ENCODE measurements at places on chromosomes 7 and 10.
A peak's percentile ranks its signal among the peaks of the same experiment; 100 is the strongest.

DNA sequence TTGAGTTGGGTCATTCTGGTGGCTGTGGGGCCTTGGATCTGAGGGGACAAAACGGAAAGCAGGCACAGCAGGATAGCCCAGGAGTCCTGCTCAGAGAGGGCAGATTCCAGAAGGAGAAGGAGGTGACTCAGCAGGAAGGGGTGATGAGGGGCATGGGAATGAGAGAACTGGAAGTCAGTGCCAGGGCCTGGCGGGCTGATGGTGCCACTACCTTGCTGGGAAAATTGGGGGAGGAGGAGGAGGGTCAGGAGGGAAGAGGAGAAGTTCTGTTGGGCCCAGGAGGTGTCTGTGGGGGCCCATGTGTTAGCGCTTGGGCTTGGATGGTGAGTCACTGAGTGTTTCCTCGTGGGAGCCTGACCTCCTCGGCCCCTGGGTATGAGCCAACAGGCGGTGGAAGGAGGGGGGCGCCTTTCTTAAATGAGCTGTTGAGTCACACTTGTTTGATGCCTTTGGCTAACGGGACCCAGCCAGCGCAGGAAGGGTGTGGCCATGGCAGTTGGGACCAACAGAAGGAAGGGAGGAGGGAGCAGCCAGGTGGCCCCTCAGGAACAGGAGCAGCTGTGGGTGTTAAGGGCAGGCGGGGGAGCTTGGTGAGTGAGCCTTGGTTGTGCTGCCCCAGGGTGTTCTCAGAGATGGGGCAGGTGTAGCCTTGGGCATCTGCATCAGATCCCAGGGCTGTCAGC lies 130.0 kb upstream of the BTBD16 start:
- no peak for DNase-seq

DNA sequence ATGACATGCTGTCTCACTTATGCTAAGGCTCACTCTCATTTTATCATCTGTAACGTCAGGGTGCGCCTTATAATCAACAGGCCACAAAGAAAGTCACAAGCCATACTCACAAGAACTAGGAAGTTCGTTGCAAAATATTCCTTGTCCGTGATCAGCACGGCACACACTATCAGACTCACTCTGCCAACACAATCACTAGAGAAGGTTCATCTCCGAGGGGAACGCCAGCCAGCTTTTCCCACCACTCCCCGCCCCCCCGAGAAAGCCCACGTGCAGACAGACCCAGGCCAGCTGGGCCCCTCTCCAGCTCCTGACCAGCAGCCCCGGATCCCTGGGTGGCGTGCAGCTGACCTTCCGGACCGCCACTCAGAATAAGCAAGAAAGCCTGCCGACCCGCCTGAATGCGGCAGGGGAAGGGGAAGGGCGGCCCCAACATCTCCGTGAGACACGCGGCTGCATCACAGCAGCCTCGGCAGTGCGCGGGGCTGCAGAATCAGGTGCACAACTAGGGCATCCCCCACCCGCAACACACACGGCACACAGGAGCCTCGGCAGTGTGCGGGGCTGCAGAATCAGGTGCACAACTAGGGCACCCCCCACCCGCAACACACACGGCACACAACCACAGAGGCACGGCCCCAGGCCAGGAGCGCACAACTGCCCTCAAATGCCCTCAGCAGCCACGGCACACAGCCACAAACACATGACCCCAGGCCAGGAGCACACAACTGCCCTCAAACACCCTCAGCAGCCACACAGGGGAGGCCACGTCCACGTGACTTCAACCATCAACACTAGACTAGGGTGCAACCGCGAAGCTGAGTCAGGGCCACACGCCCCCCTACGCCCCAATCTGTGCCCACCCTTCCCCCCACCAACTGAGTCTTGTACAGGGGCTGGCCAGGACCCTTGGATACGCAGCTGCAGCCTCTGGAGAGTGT lies 2.5 kb upstream of the GPR146 start:
- no peak for DNase-seq

- no peak for DNase-seq
These were observed 183.7 kb downstream of the RPS24 start for GRCh38 chr10:78217336-78217735.

DNA sequence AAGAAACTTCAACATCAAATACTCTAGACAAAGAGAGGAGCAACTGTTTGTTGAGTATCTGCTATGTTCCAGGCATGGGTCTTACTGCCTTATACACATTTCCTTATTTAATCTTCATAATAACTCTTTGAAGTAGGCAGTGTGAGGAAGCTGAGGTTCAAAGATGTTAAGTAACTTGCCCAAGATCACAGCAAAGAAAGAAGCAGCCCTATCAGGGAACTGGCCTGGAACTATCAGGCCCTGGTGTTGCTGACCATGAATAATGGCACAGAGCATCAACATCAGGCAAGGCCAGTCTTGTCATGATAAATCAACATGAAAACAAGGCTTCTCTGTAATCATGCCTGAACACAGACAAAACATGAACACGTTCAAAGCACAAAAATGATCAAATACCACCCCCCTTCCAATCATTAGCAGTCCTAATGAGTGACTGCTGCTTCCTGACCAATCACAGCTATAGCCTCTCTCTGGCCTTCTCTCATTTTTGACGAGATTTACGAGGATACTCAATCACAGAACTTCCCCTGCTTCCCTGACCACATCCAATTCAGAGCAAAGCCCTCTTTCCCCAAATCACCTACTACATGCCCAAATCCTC lies 2.3 kb downstream of the GSDME start:
- no peak for DNase-seq

DNA sequence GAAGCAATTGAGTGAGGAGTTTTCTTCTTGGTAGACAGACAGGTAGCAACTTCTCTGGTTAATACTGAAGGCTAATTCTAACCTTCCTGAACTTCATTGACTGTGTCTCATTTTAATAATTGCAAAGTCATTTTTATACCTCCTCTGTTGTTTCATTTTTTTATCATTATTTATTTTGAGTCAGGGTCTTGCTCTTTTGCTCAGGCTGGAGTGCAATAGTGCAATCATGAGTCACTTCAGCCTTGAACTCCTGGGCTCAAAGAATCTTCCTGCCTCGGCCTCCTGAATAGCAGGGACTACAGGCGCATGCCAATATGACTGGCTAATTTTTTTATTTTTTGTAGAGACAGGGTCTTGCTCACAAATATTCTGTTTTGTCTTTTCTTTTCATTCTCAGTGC lies 45.4 kb downstream of the APBB1IP start:
- no peak for DNase-seq

DNA sequence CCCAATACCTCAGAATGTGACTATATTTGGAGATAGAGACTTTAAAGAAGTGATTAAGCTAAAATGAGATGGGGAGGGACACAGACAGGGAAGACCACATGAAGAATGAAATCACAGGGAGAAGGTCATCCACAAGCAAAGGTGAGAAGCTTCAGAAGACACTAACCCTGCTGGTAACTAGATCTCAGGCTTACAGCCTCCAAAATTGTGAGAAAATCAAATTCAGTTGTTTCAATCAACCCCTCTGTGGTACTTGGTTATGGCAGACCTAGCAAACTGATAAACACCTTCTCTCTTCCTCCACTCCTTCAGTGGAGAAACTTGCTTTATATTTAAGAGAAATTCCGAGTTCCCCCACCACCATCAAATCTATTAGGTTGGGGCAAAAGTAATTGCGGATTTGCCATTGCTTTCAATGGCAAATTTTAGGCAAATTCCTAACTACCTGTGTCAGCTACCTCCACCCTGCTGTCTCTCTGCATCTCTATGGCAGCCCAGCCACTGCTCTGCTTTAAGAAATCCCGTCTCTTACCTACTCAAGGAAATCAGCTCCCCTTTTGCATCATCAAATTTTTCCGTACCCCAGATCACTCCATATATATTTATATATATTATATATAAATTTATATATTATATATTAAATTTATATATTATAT lies 38.2 kb downstream of the SEMA3E start:
- DNase-seq = no peak

DNA sequence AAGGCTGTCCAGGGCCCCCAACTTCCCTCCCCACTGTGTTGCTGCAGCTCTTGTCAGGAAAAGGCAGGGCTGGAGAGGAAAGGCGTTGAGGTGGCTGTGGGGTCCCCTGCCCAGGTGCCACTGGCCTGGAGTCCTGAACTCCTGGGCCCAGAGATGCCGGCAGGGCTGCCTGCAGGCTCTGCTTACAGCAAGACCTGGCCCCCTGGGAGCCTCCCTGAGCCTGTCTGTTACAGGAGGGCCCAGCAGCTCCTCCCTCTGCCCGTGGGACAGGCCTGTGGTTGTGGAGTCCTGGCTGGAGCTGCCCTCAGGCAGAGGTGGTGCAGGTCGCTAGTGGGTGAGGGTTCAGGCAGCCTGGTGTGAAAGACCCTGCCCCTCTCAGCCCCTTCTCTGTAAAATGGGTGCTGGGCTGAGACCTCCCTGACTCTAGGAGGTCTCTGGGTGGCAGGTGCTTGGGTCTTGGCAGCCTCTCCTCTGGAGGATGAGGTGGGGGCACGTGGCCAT lies 9.9 kb downstream of the ANTXRL start:
- DNase-seq = no peak

GRCh38 chr10:56346845-56347415 lies 14.1 kb downstream of the ZWINT start:
- DNase-seq = no peak

DNA sequence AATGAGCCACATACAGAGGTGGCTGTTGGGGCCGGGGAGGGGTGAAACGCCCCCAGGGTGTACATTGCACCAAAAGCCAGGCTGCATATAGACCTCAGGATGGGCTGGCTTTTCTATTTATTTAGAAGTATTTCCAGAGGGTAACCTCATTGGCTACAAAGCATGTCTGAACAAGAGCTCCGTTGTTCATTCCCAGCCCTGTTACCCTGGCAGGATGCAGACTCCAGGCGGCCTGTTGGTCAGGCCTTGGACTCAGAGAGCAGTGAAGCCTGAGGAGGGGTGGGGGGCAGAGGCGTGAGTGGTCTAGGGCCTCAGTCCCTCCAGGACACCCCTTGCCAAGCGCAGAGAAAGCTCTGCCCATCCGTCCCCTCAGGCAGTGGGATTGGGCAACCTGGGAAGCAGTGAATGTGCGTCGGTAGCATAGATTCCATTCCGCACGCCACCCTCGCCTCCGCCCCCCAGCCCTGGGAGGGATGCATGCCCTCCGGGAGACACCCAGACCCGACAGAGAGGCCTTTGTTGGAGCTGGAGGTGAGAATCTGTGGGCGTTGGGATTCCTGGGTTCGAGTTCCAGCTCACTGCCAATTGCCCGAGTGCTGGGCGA lies 41.9 kb downstream of the TCF7L2 start:
- no peak for DNase-seq

- no peak for DNase-seq
These were observed 108.6 kb downstream of the ADARB2 start for GRCh38 chr10:1628757-1629156.

DNA sequence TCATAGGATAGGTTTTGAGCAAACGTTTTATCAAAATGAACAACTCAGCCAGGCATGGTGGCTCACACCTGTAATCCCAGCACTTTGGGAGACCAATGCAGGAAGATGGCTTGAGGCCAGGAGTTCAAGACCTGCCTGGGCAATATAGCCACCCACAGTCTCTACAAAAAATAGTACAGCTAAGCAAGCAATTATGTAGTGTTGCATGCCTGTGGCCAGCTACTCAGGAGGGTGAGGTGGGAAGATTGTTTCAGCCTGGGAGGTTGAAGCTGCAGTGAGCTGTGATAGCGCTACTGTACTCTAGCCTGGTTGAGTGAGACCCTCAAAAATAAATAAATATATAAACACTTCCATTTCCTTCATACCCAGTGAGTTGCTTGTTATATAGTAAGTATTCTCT lies 67.1 kb downstream of the LSMEM1 start:
- DNase-seq = no peak

GRCh38 chr10:106446920-106447319 lies 717.6 kb downstream of the SORCS1 start:
- no peak for DNase-seq

DNA sequence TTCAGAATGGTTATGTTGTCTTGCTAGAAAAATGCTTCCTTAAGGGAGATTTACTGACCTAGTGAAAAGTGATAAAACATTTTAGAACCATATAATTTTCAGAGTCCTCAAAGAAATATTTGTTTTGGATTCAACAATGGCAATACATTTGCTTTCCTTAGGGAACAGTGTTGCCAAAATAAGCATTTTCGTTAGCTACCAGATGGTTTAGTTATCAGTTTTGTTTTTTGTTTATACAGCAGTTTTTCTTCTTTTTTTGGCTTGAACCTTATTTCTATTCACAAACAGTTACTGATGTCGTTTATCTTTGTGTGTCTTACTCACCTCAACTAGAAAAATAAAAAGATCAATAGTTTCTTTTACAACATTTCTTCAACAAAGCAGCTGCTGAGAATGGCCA lies 48.6 kb downstream of the EXOC4 start:
- DNase-seq = peak; percentile 31

DNA sequence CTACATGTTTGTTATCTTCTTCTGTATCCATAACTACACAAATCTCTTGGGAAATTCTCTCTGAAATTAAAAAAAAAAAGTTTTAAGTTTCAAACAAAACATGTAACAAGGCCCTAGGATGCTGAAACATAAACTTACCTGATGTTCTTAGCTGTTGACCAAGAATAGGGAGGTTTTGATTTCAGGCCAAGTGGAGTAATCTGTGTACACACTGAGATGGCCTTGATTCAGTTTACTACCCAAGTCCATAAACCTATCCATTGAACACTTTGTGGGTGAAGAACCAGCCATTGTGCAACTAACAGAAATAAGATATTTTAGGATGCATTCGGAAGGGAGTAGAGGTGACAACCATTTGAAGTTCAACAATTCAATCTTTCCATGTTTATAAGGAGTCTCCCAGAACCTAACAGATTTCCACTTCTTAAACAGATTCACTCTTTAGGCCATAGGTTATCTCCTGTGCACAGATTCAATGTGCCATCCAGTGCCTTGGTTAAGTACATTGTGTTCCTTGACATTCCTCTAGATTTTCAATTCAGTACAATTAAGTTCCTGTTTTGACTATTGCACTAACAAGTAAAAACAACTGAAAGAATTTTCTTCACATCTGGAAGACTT lies 143.1 kb downstream of the CRPPA start:
- no peak for DNase-seq

DNA sequence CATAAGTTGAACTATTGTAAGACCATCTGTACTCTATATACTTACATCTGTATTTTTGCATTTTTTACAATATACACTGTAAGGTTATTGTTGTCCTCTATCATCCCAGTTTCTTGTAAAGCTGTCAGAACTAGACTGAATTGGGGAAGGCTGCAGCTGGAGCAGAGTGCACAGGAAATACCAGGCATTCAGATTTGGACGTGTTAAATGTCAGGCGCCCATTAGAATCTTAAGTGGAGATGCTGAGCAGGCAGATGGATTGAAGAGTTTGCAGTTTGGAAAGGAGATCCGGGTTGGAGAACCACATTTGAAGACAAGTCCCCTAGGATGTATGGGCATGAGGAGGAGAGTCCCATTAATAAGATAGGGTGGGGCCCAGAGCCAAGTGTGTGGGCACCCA lies 40.4 kb downstream of the MTURN start:
- DNase-seq = no peak

GRCh38 chr7:152850420-152850819 lies 90.9 kb downstream of the ACTR3B start:
- DNase-seq = no peak

All from right lung (tissue), 10 donors.